HT1080 (cell line): ENCODE measurements at places on chromosomes 1 and 21.

DNA sequence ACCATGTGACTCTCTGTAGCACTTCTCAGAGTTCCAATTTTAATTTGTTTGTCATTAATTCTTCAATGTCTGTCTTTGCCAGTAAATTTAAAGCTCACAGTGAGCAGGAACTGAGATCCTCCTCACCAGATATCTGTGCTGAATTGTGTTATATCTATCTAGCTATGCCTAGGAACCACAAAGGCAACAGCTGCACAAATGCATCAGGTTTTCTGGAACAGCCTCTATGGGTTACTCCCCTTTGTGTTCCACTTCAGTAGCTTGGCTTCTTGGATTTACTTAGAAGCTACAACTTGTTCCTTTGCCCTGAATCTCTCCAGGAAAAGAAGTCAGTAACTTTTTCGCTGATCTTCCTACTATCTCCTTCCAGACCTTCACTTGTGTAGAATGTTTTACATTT lies 1237.8 kb upstream of the ADGRL4 start:
- no peak for DNase-seq

DNA sequence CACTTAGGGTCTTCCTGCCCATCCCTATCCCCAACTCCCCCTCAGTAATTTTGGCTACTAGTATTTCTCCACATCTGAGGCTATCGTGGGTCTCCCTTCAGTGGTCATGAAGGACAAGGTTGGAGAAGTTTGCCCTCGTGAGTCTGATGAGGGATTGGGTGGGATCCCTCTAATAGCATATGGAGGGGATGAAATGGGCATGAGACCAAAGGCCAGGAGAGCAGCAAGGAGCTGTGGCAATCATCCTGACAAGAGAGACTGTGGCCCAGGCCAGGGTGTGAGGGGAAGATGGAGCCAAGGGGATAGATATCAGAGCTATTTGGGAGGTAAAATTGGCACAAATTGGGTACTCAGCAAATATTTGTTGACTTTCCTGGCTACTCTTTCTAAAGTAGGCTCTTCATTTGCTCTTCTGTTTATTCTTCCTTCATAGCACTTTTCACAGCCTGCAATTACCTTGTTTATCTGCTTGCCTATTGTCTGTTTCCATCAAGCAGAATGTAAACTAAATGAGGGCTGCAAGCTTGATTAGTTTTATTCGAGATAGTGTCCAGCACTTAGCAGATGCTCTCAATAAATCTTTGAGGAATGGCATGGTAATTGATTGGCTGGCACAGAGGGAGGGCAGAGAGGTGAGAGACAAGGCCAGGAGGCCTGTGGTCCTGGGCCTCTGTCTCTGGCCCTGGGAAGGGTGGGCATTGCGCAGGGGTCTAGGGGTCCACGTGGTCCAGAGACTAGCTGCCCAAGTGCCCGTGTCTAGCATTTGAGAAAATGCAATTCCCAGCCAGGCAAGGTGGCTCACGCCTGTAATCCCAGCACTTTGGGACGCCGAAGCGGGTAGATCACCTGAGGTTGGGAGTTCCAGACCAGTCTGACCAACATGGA lies 1.5 kb upstream of the PLK3 start:
- DNase-seq, result no peak

DNA sequence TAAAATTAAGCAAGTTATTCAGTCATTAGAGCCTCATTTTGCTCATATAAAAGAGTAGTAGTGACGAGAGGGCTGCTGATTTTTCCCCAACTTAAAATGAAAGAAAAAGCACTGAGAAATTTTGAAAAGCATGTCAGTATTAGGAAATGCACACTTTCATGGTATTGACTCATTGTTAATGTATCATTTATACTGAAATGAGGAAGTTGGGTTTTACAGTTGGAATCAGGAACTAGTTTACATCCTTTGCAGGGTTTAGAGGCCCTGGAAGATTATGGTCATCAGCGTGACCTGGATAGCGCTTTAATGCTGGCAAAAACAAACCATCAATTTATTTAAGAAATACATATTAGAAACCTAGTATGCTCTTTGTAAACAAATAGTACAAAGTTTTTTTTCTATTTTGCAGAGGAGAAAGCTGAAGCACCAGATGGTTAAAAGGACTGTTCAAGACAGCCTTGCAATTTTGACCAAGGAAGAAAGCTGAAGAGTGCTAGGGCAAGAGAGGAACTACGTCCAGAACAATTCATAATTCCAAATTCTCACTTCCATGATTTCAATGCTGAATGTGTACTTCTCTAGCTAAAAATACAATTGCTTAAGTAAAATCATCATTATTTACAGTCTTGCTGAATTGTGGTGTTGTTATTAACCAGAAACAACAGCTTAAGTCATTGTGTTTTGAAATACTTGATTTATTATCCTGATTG lies 94.8 kb upstream of the SGIP1 start:
- peak; percentile 22 for DNase-seq

- DNase-seq, result no peak
These were observed 10.4 kb upstream of the FMO2 start for GRCh38 chr1:171174560-171175294.

GRCh38 chr1:39525366-39526165 lies 34.1 kb downstream of the BMP8A start:
- no peak for DNase-seq

DNA sequence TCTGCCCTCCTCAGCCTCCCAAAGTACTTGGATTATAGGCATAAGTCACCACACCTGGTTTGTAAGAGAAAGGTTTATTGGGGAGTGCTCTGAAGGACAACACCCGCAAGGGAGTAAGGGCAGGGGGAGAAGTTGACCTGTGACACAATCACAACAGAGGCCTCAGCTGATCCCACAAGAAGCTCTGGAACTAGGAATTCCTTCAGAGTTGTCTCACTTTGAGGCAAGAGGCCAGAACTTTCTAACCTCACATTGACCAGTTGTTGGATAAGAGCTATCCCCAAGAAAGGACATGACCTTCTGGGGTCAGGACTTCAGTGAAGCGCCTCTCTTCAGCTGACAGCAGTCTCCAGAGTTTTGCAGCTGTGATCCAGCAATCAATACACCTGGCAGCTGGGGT lies 27.4 kb upstream of the RC3H1 start:
- DNase-seq, result no peak

DNA sequence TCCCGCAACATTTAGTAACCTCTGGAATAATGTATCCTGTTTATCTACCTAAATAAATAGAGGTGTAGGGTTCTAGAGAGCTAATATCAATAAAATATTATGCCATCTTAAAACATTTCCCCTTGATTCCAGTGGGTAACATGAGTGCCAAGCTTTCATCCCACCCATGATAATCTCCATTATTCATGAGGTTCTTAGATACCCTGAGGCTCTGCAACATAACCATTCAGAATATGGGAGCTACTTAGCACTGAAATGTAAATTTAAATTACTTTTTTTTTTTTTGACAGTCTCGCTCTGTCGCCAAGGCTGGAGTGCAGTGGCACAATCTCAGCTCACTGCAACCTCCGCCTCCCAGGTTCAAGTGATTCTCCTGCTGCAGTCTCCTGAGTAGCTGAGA lies 832.7 kb downstream of the BRINP3 start:
- no peak for DNase-seq

- no peak for DNase-seq
These were observed 103.9 kb upstream of the EDN2 start for GRCh38 chr1:41588334-41588875.

DNA sequence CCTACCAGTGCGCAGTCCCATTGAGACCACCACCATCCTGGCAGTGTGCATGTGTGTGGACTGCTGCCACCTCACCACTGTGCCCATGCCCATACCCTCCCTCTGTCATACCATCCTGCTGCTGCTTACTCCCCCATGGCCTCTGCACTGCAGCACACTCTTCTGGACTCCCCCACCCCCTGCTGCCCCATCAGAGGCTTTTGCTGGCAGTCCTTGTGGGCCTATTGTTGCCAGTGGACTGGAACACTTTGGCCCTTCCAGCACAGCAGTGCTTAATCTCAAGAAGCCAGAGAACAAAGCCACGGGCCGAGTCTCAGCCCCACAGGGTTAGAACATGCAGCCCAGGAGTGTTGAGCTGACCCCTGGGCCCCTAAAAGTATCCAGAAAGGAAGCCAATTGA lies 41.9 kb upstream of the IVNS1ABP start:
- no peak for DNase-seq

GRCh38 chr1:19661721-19662228 lies 2.9 kb upstream of the HTR6 start:
- peak; percentile 36 for DNase-seq

DNA sequence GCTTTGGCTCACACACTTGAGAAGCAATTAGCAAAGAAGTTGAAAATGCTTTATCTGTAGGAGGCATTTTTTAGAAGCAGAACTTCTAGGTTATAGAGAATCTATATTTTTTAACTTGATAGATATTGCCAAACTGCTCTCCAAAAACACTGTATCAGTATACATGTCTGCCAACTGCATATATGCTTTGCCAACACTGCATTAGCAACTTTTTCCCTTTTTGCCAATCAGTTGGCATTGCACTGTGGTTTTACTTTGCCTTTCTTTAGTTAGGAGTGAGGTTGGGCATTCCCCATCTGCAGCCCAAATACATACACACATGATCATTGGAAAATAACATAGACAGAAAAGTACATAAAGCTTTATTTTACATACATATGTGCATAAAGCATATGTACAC lies 15.0 kb downstream of the PADI3 start:
- DNase-seq, result no peak

- no peak for DNase-seq
These were observed 94.7 kb upstream of the GADD45A start for GRCh38 chr1:67590329-67590728.

DNA sequence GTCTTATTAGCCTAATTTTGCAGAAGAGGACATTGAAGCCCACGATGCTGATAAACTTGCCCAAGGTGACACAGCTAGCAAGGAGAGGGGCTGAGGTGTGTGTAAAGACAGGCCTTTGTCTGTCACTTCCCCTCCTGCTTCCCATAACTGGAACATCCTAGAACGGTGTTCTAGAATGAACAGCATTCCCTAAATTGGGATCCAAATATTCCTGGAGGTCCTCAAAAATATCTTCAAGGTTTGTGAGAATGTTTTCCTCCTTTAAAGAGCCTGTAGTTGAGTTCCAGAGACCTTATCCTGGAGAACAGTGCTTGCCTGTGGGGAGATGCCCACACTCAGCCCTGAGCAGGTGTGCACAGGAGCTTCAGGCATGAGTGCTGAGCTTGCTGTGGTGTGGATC lies 41.5 kb upstream of the SAMD13 start:
- DNase-seq, result no peak

DNA sequence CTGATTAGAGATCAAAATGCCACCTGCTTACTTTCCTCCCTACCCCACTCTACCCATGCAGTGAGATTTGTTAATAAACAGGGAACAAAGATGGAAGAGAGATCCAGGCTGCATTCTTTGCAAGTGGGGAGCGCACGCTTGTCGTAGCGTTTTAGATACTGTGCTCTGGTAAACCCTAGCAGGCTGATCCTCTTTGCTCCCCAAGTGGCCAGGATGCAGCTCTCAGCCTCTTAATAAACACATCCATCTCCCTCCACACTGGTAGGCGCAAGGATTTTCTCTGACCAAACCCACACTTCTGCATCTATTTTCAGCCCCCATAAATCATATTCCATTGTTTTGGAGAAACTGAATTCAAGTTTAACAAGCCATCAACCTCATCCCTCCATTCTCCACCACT lies 2.9 kb downstream of the PGBD5 start:
- DNase-seq, result no peak

DNA sequence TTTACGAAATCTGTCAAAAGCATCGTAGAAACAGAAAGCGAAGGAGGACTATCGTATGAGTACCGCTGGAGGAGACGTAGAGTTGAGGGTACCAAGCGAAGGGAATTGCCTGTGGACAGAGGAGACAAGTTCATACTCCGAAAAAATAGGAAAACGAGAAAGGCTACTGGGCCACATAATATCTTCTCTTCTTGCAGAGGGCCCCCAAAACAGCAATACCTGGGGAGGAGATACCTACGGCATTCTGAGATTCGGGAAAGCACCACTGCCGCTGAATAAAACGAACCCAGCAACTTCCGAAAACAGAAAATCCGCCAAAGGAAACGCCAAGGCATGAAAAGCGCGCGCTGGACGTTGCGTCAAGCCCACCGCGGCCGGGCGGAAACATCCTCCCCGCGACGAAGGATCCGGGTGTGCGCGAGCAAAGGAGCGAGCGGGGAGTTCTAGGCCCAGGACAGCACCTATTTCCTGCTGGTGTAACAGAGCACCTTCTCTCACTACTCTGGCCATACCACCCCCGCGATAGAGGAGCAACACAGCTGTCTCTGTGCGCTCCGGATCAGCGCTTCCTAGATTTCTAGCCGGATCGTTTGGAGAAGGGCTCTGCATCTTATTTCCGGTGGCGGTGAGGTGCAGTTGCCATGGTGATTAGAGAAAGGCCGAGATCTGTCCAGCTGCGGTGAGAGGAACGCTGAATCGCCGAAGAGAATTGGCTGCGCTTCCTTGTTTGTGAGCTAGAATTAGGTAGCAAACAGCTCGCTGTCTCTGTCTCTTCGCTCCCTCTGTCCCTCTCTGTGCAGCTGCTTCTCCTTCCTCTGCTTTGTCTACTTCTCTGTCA lies at the start of the genes EFCAB7 and ITGB3BP:
Gene EFCAB7, plus strand, starts transcription at position 635 of the 838 bp plus-strand sequence. CDS start 2,048 bp downstream, outside the sequence.
Gene ITGB3BP, minus strand, starts transcription at position 335 of the 838 bp plus-strand sequence. Its CDS starts 92 bp downstream, at position 243.
- peak; percentile 96 for DNase-seq

GRCh38 chr1:154844297-154844681 lies 25.8 kb downstream of the KCNN3 start:
- DNase-seq, result no peak

DNA sequence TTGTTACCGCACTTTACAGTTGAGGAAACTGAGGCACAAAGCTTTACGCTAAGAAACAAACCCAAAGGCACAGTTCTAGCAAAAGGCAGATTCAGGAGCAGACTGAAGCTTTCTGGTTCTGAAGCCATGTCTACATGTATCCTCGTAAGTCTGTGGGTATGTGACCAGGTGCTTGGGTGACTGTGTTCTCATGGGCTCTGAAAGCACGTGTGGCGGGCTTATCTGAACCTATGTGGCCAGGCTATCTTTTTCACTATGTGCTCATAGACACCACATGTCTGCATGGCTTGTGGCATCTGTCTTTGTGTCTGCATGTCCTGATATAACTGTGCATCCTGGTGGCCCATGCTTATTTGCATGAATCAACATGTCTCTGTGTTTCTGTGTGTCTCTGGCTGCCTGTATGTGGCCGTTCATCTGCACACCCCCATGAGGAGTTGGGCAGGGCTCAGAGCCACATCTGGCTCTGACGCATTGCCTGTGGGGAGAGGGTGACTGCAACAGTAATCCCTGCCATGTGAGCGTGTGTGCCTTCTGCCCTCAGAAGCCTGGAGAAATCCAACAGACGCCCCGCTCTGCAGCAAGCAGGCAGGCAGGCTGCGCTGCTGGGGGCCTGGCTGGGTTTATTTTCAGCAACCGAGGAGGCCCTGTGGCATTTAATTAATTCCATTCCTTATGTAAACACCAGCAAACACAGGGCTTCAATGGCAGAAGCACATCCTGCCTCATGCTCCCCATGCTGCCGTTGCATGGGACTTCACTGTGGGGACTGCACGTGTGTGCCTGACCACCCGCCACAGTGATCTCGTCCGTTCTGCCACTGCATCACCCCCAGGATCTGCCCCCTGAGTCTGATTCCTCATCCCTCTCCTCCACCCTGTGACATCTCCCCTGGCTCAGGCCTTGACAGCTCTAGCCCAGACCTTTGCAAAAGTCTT lies 115.4 kb downstream of the TRABD2B start:
- peak; percentile 70 for DNase-seq

- DNase-seq, result peak; percentile 24
These were observed 10.8 kb downstream of the BLACAT1 start for GRCh38 chr1:205444931-205445645.
